Stimulated activated CD8-positive, alpha-beta memory T cell treated with anti-CD3 and anti-CD28 coated beads, Interleukin-4, amount 100 ng/mL, for 48 hours (primary cell): ENCODE measurements at places on chromosomes 2 and 18.
A peak's percentile ranks its signal among the peaks of the same experiment; 100 is the strongest.

- DNase-seq, result no peak
Measured at GRCh38 chr2:71667256-71668182, 214.2 kb downstream of the DYSF start.

- DNase-seq, result no peak
Measured at GRCh38 chr18:36493349-36494159, 196.0 kb downstream of the FHOD3 start.

DNA sequence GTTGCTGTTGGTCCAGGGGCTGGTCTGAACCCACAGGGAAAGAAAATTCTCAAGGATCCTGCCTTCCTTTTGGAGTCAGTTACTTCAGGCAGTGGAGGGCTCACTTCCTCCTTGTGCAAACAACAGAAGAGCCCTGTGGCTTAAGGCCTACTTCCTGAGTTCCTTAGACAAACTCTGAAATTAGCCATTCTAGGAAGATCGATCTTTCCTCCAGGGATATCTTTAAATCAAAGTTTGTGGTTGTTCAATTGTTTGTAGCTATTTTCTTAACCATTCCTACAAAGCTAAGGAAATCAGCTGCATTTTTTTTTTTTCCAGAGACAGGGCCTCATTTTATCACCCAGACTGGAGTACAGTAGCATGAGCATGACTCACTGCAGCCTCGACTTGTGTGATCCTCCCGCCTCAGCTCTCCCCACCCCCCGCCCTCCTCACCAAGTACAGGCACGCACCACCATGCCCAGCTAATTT lies 156.0 kb downstream of the TANC1 start:
- no peak for DNase-seq

GRCh38 chr2:26519396-26520147 lies 41.6 kb upstream of the OTOF start:
- DNase-seq, result no peak

DNA sequence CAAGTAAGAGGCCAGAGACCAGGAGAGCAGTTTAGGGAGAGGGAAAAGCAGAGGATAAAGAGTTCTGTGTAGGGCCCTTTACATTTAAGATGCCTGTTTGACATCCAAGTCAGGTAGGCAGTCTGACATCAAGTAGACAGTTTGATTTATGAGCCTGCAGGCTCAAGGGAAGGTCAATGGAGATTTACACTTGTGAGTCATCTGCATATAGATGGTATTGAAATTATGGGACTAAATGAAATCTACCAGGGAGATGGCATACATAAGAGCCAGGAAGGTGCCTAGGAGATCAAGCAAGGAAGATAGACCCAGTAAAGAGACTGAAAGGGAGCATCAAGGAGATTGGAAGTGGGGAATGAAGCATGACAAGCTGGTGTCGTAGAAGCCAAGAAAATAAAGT lies 212.4 kb upstream of the PKDCC start:
- DNase-seq, result no peak

GRCh38 chr18:6486764-6487426 lies 72.2 kb upstream of the L3MBTL4 start:
- DNase-seq, result no peak

- no peak for DNase-seq
Measured at GRCh38 chr2:55842046-55842445, 81.5 kb downstream of the EFEMP1 start.

DNA sequence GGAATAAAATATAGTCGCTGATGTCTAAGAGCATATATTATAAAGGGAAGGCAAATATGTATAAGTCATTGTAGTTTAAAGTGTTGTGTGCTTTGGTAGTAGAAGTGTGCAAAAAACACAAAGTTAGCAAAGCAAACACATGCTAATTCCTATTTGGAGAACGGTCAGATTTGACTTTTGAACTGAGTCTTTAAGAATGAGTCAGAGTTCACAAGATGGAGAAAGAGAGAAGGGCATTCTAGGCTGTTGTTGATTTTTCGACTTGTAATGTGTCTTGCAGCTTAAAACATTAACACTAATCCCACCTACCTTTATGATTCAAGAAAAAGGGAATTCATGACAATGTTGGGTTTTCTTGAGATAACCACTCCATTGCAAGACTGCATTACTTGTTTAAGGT lies 98.1 kb downstream of the CRIM1 start:
- no peak for DNase-seq

DNA sequence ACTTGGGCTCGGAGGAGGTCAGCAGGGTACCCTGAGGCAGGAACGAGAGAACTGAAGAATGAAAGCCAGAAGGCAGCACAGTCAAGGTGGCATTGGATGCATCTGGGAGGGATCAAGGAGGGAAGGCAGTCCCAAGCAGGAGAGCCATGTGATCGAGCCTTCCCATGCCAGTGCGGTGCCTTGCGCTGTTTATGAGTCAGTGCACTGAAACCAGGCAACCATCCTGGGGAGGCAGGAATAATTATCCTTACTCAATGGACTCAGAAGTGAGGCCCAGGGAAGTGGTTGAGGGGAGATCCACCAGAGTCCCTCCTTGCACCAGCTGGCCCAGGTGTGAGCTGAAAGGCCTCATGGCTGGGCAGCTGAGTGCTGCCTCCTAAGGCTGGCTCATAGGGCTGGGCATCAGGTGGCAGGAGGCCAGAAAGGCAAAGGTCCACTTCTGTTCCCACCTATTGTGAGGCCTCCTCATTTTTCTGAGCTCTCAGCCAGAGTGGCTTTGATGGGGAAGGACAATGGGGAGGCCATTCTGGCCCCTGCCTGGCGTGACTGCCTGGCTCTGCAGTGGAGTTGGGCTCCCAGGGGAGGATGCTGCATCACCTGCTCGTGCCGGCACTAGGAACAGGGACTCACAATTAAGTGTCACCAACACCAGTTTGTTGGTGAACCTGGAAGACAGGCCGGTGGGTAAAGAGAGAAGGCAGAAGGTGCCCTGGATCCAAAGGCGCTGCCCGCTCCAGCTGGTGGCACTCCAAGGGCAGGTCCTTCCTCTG lies 82.3 kb downstream of the TFCP2L1 start:
- no peak for DNase-seq

- DNase-seq, result no peak
Measured at GRCh38 chr2:88810488-88810887, 119.0 kb downstream of the RPIA start.

DNA sequence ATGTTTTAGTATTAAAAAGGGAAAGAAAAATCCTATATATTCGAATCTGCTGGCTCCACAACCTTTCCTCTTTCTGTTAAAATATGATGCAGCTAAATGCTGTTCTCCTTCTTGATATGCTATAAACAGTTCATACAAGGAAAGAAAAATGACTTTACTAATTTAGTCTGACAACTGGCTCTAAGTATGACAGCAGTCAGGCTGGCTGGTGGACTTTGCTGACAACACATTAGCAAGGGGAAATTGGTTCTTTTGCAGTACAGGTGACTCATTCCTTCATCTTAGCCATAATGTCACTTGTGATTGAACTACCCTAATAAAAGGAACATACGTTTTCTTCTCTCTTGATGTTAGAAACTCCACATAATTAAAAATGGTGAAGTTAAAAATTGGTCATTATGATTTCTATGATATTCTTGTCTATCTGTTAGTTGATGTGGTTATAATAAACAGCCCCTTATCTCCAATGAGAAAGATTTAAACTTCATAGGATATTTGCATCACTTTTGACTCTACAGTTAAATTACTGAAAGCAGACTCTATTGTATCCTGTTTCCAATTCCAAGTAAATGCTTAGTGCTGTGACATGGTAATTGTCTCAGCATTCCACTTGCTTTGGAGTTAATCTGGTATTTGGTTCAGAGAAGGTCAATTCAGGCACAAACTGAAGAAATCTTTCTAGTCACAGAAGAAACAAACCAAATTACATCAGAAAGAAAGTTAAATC lies 315.3 kb upstream of the GULP1 start:
- DNase-seq, result no peak

DNA sequence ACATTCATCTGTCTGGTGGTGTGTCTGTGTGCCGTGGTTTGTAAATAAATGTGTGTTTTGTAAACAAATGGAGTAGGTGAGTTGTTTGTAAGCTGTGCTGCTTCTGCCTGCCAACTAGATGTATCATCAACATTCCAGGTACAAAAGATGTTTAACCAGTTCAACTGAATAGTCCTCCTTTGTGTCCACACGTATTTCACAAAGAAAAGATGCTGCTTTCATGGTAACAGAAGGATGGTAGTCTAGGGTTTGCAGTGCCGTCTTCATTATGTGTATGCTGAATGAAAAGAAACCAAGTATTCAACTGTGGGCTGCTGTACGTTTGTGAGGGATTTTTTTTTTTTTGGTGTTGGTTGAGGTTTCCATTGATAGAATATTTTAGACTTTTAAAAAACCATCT lies 72.1 kb downstream of the CAMKMT start:
- no peak for DNase-seq

DNA sequence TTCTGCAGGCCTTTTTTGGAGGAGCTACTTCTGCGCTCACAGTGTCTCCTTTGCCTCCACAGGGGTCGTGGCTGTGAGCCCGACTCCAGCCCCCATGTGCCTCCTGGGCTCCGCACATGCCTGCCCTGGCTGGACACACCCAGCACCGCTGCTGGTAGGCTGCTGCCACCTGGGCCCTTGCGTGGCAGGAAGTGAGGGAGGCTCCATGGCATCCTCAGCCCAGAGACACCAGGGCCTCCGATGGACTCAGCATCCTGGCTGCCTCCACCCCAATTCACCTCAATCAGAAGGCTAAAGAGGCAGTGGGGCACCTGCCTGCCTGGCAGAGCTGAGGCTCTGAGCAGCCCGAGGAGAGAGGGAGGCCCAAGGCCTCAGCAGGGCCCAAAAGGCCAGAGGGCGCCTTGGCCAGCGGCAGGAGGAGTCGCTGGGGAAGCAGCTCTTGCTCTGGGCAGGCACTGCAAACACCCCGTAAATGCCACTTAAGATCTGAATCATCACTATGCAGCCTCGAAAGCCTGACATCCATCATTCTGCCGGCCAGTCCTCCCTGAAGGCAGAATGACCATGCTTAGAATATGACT lies 68.3 kb upstream of the OTOS start:
- DNase-seq, result no peak

DNA sequence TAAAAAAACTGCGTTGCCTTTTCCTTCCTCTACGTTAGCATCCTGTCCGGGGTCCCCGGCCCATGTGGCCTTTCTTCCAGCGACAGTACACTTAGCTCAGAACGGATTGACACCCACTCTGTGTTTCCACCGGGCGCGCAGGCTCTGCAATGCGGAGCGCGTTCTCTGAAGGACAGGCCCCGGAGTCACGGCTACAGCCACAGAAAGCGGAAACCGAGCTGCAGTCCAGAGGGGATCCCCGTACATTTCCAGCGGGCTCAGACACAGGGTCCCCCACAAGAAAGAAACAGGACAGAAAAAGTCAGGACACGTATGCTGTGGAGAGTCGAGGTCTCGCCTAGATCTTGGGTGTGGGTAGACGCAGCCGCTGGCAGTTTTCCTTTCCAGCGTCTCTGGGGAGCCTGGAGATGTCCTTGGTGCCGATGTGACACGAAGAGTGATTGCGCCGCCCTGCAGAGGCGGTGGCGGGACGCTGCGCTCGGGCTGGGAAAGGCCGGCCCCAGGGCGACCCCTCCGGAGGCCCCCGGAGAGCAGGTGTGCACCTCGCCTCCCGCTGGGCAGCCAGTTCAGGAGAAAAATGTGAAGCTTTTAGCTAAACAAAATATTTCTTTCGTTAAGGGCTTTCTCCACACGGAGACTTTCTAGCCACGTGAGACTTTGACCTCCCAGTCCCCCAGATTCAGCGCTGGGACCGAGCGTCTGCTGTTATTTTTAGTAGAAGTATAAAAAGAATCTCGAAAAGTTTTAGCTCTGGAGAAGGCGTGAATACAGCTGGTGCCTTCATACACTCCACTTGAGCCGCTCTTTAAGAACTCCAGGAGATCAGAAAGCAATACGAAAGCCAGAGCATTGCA lies 1.3 kb upstream of the ACKR3 start:
- DNase-seq, result peak; percentile 58

- peak; percentile 31 for DNase-seq
Measured at GRCh38 chr2:200585730-200586643, at the start of gene AOX1. Gene AOX1 (plus strand): TSS chr2:200586014. CDS start chr2:200586109, 95 bp downstream.

GRCh38 chr2:197915548-197916265 lies 111.3 kb downstream of the PLCL1 start:
- no peak for DNase-seq

DNA sequence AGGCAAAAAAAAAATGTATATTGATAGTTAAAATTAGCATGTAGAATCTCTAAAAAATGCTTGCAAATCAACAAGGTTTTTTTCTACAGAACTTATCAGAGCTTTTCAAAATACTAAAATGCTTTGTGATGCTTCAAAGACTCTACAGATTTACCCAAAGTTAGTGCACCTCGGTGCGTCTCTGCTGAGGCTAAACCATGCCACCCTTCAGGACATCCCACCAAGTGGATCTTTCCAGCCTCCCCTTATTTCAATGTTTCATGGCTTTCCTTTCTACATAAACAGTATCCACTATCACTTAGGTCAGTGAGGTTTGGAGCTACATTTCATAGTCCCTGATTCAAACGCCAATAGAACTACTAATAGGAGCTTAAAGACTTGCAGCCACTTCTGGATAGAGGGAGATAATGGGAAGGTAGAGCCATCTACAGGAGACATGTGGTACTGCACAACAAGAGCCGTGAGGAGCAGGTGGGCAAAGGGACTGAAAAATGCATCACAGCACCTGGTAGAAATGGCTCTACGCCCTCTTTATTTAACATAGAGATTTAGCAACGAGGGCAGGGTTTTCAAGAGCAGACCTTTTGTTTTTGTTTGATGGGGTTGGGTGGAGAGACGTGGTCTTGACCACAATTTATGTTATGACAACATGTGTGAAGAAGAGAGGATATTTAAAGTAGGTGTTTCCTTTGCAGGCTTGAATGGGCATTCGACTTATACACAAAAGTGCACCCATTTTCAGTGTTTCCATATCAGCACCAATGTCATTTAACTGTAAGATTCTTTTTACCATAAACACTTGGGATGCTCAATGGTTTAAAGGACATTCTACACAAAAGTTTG lies 56.1 kb upstream of the SLC35G4 start:
- DNase-seq, result peak; percentile 44

GRCh38 chr2:8312221-8312620 lies 369.6 kb upstream of the ID2 start:
- peak; percentile 19 for DNase-seq

DNA sequence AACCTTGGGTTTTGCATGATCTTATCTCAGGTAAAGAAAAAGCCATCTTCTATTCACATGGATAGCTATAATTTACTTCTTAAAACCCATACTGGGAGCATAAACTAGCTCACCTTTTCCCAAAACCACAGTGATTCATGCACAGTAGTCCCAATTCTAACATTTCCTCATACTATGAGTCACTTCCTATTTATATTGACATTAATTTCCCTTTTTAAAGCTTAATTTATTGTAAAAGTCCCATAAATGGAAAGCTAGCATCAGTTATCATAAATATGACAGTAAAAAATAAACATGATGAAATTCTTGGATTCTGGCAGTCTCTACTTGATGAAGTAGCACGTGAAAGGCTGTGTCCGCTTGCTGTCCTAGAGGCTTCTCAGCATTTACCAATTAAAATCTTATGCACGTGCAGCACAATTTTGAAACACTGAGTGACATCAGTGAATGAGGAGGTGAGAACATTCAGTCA lies 180.1 kb downstream of the CDH2 start:
- DNase-seq, result no peak

- no peak for DNase-seq
Measured at GRCh38 chr2:230685178-230685577, 27.5 kb upstream of the CAB39 start.
